ENCODE measurements at places on chromosomes 3 and 15.
A peak's percentile ranks its signal among the peaks of the same experiment; 100 is the strongest.

DNA sequence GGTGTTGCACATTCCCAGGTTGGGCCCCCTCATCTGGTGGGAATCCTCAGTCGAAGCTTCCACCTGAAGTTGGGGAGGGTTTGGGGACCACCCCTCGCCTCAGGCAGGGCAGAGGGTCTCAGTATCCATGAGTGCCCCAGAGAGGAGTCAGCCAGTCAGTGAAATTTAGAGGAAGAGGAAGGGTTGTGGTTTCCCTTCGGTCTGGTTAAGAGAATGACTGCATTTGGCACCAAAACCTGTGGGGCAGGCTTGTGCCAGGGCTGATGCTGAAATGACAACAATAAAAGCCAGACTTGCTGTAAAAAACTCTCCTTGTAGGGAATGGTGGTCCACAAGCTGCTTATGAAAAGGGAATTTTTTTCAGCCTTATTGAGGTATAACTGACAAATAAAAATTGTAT is 22.6 kb downstream of the LMCD1 start:
- DNase-seq, result no peak

DNA sequence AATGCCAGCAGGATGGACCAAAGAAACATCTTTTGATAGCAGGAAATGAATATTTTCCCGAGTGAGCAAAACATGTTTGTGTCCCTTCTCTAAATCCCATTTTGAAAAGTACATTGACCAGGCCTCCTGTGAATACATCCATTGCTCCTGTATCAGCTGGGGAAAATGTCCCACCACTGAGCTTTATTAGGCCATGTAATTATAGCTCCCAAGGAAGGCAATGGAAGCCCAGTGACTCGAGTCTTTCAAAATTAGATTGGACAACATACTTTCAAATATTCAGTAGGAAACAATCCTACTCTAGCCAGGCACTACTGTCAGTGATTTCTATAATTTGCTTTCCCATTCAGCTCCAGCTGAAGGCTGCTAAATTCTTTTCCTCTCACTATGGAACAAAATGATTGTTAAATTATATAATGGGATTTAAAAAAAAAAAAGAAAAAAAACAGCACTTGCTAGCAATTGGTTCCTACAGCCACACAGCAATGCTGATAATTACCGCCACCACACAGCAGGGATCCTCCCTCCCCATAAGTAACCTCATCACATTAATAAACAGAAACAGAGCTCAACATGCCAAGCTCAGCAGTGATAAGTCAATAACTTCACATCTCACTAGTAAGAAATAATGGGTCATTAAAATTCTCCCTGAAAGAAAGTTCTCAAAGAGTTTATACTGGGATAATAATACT is 172.4 kb upstream of the SLC2A2 start:
- no peak for DNase-seq

- no peak for DNase-seq
Observed at GRCh38 chr3:72322264-72322976, 525.8 kb downstream of the SHQ1 start.

DNA sequence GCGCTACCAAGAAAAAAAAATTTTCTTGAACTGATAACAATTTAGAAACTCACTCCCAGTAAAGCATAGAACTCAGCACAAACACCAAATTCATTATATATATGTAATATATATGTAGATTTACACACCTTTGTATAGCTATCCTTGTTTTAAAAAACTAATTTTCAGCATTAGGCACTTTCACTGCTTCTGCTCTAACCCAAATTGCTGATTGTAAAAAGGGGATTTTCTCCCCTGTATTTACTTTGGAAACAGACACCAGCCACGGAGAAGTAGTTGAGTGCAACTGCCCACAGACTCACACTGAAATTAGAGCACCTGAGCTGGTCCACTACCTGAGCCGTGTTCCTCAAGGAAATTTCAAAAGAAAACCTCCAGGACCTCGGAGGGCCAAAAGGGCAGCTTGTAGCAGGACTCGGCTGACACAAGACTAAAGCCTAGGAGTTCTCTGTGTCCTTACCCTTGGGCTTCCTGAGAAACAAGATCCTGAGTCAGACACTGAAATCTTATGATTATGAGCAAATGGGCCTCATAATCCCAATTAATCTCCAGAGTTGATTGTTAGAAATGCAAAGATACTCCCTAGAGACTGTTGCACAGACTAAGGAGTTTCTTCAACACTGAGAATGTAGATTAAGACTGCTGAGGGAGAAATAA is 106.0 kb downstream of the TNIK start:
- DNase-seq, result no peak

GRCh38 chr3:197372047-197372661 is 73.7 kb upstream of the DLG1 start:
- DNase-seq, result no peak

DNA sequence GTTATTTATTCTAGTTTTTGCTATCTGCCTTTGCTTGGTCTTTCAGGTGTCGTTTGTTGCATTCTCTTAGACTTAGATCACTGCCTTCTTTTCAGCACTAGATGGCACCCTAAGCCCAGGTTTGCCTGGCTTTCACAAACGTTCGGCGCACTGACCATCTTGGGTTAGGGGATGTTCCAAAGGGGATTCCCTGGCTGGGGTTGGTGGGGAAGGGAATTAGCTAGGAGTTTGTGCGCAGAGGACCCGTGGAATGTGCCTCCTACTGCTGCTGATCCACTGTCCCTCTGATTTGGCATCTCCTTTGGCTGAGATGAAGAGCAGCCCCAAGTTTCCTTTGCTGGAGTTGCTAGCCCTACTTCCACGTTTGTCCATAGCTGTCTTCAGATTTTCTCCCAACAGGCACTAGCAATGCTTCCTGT is 33.9 kb downstream of the PFN2 start:
- peak; percentile 15 for DNase-seq

GRCh38 chr15:88006146-88006545 is 250.4 kb downstream of the NTRK3 start:
- no peak for DNase-seq

DNA sequence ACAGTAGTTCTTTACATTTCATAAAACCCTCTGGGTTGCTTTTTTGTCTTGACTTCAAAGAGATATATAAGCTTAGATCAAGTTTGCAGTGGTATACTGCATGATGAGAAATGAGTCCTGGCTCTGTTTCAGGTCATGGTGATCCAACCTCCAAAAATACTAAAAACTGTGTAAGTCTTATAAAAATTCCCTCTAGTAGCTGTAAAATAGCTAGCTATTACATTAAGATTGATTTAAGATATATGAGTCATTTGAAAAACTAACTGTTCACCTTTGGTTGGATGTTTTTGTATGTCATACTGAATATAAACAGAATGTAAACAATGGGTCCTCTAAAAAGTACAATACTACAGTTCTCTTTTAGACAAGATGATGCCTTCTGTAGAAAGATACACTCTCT is 879.2 kb downstream of the ROBO1 start:
- no peak for DNase-seq

GRCh38 chr3:69116162-69116561 is 6.2 kb downstream of the LMOD3 start:
- DNase-seq, result no peak

Data from stimulated activated CD8-positive, alpha-beta memory T cell treated with anti-CD3 and anti-CD28 coated beads, Interleukin-12 subunit alpha, Interleukin-12 subunit beta, amount 100 ng/mL, for 1 hour (primary cell).